ENCODE measurements at places on chromosomes 4 and X.

- DNase-seq, result no peak
Observed at GRCh38 chr4:13240066-13240465, 244.1 kb downstream of the RAB28 start.

- no peak for DNase-seq
Observed at GRCh38 chr4:100795581-100795980, 277.8 kb upstream of the EMCN start.

DNA sequence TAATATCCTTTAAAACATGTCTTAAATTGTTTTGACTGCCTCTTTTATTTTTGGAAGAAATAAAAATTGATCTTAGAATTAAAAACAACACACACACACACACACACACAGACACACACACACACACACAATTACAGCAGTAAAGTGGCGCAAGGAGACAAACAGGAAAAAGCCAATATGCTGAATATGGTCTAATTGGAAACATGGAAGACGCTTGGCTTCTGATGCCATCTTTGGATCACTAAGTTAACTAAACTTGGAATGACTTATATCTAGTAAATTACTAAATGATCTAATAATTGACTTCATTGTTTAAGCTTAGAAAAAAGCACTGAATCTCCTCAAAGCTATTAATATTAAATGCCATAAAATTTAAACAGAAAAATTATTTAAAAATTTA, 1093.4 kb downstream of the ADGRL3 start:
- DNase-seq, result no peak

DNA sequence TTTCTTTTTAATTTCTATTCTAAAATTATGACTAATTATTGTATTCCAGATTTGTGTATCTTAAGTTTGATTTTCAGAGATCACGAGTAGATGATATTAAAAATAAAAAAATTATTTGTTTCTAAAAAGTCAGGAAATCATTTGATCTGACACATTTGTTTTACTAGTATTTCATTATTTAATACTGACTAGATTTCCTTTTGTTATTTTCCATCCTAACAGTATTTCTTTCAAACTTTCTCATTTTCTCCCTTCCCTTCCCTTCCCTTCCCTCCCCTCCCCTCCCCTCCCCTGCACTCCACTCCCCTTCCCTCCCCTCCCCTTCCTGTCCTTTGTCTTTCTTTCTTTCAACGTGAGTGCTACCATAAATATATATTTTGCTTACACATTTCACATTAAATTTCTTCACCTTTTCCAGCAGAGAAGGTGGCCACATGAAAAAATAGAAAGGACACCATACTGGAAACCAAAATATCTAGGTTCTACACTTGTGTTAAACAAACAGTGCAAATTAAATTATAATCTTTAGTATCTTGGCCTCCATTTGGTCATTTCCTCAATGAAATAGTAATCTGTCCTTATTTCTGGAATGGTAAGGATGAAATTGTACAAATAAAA, 1412.7 kb upstream of the IGFBP7 start:
- no peak for DNase-seq

DNA sequence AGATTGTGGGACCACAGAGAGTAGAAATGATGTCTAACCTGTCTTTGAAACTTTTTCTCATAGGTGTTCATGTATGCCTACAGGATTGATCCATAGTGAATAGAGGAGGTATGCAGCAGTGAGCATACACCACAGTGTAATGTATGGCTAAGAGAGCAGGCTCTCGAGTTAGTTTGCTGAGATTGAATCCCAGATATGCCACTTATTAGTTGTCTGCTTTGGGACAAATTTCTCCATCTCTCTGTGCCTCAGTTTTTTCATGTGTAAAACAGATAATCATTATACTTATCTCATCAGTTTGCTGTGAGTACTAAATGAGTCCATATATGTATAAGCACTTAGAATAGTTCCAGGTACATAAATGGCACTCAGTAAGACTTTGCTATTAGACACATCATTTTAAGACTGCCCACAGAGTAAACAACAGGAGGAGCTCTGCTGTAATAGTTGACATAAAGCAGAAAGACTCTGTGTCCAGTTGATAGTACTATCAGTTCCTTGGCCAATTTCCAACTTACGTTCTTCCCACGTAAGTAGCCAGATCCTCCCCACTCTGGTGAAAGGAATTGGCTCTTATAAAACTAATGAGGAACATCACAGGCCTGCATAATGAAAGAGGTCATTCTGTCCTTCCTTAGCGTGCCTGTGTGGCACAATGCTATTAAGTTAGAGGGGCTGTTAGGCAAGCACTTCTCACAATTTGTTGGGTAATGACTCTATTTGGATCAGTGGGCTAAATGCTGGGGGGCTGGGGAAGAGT, 20.7 kb upstream of the RNF150 start:
- no peak for DNase-seq
